ENCODE measurements at places on chromosomes 3 and 15.

DNA sequence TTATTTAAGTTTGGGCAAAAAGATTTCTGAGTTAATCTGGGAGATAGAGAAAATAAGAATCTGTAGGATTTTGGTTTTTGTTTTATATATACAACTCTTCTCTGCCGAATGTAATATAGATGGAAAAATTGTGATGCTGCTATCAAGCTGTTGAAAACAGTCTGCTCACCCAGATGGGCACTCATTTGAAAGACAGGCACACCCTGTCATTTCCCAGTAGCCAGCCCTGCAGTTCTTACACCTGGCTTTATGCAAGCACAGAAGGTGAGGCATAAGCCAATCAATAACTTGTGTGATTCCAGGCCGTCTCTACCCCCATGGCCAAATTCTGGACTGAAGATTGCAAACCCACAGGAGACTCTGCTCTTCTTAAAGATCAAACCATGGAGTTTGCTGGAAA is 27.1 kb upstream of the PTX3 start:
- no peak for DNase-seq

DNA sequence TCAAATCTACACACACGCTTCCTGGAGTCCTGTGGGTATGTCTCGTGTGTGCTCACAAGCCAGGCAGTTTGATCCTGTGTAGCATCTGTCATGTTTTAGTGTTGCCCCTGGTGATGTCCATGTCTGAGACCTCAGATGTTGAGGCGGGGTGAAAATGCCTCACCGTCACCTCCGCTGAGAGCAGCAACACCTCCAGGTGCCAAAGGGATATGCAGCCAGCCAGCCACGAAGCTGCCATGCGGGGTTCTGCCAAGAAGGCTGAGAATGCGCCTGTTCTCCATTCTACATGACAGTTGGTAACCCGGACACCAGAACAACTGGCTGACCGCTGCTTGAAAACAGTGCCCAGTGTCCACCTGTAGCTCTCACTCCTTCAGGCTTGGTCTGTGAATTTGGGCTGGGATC is 253.8 kb downstream of the TLE3 start:
- no peak for DNase-seq

GRCh38 chr3:131277836-131278497 is 103.6 kb upstream of the NUDT16 start:
- peak; percentile 6 for DNase-seq

DNA sequence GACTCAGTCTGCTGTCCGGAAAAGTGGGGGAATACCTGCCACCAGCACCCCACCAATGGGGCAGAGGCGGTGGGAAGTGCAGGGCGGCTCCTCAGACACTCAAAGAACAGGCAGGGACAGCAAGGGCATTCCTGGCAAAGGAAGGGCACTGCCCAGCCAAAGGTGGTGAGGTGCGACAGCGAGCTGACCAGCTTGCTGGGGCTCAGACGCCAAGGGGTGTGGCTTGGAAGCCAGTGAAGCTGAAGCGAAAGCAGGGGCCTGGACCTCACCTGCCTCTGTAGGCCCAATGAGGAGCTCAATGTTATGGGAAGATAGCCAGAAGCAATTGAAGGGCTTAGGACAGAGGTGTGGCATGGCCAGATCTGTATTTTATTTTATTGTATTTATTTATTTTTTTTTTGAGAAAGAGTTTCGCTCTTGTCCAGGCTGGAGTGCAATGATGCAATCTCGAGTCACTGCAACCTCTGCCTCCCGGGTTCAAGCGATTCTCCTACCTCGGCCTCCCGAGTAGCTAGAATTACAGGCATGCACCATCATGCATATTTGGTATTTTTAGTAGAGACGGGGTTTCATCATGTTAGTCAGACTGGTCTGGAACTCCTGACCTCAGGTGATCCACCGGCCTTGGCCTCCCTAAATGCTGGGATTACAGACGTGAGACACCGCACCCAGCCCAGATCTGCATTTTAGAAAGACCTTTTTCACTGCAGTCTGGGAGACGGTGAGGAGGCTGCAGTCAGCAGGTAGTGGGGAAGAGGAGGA is 4.4 kb upstream of the LMAN1L start:
- DNase-seq: no peak

DNA sequence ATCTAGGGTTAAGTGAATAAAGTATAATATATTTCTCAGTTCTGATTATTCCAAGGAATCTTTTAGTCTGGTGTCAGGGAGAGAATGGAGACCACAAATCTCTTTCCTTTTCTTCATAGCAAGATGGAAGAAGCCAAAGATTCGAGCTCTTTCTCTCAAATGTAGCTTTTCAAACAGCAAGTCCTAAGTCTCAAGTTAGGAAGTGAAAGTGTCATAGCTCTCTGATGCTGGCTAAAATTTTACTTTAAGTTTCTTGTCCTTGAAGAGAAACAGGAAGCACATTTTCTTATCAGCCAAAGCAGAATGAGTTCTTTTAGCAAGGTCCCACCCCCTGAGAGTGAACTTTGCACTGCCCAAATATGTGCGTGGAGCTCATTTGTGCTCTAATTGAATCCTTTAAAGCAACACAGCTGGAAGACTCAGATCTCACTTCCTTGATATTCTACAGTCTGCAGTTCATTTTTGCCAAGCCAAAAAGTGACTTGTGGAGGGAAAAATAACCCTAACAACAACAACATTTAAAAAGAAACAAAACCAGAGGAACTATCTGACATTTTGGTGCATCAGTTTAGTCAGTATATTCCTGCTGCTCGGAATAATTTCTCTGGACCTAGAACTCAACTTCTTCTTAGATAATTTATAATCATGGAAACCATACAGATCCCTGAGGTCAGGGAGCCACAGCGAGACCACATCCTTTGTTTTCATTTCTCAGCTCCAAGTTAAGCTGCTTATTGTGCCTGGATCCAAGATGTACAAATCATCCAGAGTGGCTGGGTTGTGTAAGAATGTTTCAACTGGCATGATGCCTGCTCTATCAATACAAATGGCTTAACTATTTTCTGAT is 238.7 kb upstream of the P2RY1 start:
- DNase-seq: peak; percentile 97

Data from endothelial cell of umbilical vein (primary cell).